H54 (cell line): ENCODE measurements at places on chromosomes 2 and 18.

- no peak for DNase-seq
Observed at GRCh38 chr2:191298306-191298705, 53.1 kb downstream of the MYO1B start.

- DNase-seq, result no peak
Observed at GRCh38 chr2:168790226-168790902, 12.1 kb upstream of the NOSTRIN start.

DNA sequence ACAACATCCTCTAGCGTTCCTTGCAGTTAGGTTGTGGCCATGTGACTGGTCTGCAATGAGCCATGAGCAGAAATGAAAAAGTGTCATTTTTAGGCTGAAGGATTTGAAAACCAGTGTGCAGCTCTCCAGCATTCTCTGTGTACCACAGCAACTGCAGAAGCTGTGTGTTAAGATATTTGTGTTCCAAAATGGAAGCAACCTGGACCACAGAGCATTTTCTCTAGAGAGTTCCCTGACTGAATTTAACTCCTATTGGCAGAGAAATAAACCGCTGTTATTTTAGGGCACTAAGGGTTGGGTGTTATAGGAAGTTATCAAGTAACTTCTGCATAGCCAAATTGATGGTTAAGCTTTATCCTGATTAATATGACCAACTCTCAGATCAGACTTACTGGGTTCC, 257.2 kb upstream of the THUMPD2 start:
- no peak for DNase-seq

- DNase-seq, result no peak
Observed at GRCh38 chr2:45773909-45774308, 122.4 kb downstream of the PRKCE start.

DNA sequence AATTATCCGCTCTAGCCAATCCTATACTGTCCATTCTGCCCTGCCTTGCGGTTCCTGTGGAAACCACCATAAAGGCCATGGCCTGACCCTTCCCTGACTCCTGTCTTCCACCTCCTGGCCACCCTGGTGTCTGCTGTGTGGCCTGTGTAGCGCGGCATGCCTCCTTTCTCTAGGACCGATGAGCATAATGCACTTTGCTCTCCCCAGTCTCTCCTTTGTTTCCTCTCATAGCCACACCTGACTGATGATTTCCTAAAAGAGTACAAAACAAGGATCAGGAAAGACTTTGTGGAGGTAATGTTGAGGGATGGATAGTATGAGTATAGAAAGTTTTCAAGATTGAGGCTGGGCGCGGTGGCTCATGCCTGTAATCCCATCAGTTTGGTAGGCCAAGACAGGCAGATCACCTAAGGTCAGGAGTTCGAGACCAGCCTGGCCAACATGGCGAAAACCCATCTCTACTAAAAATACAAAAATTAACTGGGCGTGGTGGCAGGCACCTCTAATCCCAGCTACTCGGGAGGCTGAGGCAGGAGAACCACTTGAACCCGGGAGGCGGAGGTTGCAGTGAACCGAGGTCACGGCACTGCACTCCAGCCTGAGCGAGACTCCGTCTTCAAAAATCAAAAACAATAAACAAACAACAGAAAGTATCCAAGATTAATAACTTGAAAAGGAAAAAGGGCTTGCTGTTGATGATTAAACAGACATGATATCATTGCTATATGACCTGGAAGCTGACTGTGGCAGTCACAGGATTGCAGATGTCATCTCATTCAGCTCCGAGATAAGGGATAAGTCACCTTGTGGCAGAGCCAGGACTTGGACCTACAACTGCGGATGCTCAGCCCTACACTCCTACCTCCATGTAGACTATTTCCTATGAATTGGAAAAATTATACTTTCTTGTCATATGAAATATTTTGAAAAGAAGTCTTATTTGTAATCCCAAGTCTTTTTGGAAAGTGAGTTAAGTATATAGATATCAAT, 16.6 kb downstream of the SOWAHC start:
- no peak for DNase-seq

DNA sequence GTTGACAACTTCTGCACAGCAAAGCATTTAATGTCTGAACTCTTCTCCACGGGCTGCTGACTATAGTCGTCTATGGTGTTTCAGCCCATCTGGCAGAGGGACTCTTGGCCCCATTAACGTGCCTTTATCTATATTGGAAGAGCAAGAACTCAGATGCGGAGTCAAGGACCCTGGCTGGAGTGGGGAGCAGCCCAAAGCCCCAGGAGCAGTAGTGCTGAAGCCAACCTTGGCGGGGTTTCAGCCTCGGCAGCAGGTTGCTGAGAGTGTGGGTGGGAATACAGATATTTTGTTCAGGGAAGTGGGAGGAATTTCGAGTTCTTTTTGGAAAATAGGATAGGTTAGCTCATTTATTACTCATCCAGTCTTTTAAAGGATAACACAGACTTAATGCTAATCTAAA, 34.2 kb downstream of the TMEM17 start:
- no peak for DNase-seq

GRCh38 chr2:128403814-128404708, 85.4 kb upstream of the HS6ST1 start:
- no peak for DNase-seq

DNA sequence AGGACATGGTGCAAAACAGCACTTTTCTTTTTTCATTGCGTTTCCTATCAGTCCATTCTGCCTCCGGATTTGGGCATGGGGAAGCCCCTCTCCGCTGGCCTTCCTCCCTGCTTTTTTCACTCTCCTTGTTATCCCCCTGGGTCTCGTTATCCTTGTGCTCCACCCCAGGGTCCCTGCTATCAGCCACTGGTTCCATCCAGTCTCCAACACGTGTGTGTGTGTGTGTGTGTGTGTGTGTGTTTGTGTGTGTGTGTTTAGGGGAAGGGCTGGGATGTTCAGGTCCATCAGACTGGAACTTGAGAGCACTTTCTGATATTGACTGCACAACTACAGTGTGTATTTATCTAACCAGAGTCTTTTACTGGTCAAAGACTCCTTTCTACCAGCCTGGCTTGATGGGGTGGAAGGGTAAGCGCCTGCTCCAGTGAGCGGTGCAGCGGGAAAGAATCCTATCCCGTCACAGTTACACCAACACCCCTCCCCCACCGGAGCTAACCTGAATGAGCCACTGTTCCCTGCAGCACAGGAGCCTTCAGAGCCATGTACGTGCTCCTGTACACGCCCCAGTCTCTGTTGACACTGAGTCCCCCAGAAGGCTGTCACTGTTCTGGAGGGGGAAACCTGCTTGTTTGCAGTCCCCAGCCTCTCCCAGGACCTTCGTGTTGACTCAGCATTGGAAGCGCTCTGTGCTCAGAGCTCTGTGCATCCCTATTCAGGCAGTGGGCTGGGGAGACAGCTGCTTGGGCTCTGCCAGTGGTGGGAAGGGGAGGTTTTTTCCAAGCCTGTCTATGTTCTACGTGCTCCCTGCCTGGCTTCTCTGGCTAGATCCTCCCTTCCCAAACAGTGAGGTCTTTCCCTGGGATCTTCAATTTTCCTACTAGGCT, 4.6 kb downstream of the INHA start:
- DNase-seq, result no peak

DNA sequence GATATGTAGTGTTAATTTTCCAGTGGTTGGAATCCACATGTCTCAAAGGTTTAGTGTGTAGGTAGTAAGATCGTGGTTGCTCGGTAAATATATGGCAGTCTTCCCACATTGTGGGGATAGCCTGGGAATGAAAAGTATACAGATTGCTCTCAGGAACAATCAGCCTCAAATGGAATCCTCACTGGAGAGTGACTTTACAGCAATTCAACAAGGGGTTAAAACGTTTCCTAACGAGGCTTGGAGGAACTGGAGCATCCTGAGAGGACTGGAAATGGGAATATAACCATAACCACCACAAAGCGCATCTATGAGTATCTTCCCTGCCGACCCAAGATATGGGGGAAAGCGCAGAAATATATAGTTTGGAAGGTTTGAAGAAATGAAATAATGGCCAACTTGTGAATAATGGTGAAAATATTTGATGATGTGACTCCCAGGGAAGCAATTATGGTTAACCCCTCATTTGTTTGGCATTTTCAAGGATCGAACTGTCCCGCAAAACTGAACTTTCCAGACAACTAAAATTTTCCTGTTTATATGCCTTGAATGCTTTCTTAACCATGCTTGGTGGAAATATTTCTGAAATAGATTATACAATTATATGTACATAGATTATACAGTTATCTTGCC, 100.7 kb upstream of the FOSL2 start:
- DNase-seq, result no peak

DNA sequence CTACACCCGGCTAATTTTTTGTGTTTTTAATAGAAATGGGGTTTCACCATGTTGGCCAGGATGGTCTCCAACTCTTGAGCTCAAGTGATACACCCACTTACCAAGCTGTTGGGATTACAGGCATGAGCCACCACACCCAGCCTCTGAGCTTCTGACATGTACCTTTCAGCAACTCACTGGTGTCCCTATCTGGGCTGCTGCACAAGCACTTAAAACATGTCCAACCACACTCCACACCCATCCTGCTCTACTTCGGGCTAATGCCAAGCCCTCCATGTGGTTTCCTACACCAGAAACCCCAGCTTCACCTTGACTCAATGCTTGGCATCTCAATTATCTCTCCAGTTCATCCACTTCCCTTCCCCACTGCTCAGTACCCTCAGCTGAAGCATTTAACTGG, 22.4 kb upstream of the ARMC9 start:
- no peak for DNase-seq

DNA sequence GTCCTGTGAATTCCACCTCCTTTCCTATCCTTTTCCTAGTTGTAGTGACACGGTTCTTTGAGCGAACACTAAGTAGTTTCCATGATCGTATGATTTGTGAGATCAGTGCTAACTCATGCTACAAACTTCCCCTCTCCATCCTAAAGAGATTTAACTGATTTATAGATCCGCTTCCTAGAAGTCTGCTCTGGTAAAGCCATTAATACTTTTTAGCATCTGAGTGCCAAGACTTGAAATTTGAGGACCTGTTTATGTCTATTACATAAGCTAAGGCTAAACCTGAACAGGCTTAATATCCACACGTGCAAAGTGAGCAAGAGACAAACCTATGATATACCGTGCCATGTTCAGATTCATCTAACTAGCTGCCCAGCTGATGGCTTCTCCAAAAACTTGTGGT, 14.9 kb downstream of the PROKR1 start:
- no peak for DNase-seq

DNA sequence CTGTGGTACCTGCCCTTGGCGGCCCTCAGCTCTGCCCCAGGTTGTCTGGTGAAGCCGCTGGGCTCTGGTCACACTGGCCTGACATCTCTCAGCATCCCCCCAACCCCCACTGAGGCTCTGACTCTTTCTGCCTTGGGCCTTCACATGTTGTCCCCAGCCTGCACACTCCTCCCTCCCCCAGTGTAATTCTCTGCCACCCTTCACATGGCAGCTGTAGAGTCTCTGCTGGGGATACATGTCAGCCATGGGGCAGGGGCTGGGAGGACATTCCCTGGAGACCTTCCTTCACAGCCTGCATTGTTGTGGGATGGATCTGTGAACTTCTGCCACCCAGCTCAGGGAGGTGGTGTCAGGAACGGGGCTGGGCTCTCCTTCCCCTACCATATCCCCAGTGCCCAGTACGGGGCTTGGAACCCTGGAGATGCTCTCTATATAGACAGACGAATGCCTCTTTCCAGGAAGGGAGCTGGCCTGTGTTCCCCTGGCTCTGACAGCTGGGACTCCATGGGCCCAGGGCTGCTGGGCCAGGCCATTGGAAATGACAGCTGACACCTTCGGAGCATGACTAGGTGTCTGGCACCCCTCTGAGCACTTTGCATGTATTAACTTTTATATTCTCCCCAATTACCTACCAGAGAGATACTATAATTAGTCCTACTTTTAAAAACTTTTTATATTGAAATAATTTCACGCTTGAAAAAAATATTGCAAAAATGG, 151.5 kb downstream of the INHBB start:
- no peak for DNase-seq

DNA sequence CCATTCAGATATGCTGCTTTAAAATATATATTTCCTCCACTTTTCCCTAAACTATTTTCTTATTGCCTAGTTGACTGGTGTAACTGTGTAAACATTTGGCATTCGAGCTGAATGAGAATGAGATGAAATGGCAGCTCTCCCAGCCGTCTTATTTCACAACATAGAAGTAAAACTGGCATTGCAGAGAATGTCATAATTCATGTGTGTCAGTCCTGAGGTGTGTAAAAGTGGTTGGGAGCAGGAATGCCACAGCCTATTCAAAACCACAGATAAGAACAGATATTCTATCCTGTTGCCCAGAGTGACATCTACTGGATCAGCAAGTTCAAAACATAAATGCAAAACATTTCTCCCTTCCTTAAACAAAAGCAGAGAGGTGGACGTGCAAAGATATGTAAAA, 565.5 kb upstream of the CHAC2 start:
- peak; percentile 5 for DNase-seq

GRCh38 chr2:174664084-174664759, 66.6 kb upstream of the WIPF1 start:
- no peak for DNase-seq

GRCh38 chr2:3290655-3291054, 87.0 kb downstream of the EIPR1 start:
- DNase-seq, result no peak

DNA sequence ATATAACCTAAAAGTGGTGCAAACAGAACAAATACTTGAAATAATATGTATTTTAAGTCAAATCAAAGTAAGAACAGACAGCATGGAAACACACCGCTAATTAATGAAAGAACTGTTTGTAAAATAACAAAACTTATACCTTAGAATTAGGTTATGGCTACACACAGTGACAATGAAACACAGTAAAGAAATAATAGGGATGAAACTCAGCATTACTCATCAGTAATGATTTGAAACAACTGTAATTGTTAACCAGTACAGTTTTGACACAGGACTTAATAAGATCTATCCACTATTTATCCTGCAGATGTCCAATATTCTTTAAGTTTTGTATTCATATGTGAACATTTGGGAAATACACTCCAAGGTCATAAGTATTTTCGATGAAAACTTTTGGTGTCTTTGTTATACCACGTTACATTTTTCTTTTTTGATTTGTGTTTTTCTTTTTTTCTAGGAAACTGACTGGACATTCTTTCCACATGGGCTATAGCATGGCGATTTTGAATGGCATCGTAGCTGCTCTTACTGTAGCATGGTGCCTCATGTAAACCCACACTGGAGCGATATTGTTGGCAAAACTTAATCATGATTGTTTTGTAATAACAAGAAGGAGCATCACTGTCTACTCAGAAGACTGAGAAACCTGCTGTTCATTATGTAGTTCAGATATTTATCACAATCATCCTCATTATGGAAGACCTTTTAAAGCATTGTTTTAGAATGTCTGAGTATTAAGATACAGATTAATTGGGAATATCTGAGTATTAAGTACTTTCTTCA, 41.1 kb downstream of the ARL6IP6 start:
- no peak for DNase-seq

DNA sequence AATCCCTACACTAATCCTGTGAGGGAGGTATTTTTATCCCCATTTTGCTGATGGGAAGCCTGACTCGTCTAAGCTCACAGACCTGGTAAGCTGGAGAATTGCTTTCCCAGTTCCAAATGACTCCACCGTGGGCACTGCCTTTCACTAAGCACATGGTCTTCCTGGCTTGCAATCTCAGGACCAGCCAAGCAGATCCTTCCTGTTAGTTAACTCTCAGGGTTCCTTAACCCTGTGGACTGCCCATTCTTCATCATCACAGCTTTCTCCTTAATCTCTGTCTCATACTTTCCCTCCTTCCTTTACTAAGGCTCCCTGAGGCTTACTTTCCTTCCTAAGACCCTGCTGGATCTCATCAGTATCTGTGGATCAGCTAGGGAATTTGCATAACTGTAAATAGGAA, 122.2 kb upstream of the ZEB2 start:
- DNase-seq, result no peak
